ENCODE measurements at places on chromosomes 1 and 21. TPM values are rescaled to one million over a fixed set of nuclear protein-coding genes. Genes with fewer than 3 reads are reported as not detected.
A peak's percentile ranks its signal among the peaks of the same experiment; 100 is the strongest.

DNA sequence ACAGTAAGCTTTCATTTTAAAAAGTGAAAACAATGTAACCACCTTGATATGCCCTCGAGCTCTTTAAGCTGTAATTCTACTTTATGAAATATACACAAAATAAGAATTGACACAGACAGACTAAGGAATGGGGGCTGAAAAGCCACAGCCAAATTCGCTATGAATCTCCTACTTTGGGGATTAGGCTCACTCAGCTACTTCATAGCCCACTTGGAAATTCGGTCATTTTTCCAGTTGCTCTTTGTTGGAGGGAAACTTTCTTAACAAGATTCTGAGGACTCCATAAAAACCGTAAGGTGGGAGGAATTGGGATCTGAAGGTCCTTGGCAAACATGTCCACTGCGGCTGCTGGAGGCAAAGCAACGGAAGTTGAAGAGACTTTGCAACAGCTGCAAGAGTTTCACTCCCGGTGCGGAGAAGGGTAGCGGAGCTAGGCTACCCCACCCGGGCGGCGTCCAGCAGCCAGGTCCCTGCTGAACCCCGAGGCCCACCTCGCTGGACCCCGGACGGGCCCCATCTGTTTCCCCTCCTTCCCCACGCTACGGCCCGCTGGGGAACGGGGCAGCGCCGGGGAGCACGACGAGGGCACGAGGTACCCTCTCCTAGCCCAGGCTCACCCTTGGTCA lies 634 bp downstream of the MYCBP start:
- peak; percentile 16 for DNase-seq

DNA sequence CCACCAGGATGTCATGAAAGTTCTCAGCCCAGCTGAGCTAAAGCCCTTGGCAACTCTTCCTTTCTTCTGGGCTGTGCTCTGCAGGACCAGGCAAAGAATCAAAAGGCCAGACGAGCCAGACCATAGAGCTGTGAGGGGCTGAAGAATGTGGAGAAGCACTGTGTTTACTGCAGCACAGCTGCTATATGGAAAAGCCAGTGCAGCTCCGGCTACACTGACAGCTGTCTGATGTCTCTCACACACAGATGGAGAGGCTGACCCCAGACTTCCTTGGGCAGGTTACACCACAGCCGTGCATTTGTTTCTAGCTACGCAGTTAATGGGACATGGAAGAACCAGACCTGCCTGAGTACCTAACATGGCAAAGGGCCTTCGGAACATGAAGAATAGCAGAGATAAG lies 40.3 kb downstream of the CD247 start:
- DNase-seq: no peak

DNA sequence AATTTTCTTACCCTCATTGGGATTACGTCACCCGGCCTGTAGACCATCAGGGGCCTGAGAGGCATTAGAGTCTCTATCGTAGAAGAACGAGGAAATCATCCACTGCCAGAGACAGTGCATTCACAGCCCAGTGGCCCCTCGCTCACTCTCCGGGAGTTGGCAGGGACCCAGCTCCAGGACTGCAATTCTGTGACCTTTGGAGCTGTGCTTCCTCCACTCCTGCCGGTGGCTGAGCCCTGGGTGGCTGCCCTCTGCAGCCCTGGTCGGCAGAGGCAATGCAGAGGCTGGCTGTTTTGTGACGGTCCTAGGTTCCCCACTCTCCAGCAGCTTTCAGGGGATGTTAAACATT lies 12.7 kb downstream of the SLC37A1 start:
- DNase-seq: no peak

DNA sequence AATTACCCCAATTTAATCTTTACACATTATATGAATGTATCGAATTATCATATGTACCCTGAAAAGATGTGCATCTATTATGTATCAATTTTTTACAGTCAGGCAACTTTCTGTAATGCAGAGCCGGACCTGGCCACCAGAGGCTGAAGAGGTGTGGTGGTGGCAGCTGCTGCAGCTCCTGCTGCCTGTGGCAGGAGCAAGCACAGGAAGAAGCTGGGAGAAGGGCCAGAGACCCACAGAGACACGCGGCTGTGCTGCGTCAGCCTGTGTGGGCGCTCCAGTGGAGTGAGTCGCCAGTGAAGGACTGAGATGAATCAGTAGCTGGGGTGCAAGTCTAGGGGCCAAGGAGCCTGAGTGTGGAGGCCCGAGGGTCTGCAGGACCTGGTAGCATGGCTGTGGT lies 74.3 kb upstream of the COG2 start:
- DNase-seq: no peak

GRCh38 chr1:63984257-63984929 lies 210.6 kb downstream of the ROR1 start:
- DNase-seq: no peak

GRCh38 chr21:15660423-15660804 lies 69.4 kb upstream of the USP25 start:
- DNase-seq: no peak

DNA sequence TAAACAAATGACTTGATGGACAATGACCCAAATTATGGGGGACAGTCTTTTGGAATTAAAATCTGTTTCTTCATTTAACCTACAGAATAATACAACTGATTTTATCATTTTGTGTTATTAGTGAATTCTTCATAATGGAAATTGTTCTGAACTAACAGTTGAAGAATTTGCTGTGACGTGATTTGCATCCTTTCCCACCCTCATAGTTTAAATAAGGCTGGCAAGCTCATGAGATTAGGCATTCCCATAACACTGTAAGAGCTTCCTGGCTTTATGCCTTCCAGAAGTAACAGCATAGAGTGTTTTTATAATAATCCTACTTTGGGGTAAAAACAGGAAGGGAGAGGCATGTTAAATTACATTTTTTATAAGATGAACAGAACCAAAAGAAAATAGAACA lies 95.7 kb downstream of the ATP6V1G3 start:
- no peak for DNase-seq

- no peak for DNase-seq
Observed at GRCh38 chr1:234307726-234308125, 65.5 kb upstream of the COA6 start.

DNA sequence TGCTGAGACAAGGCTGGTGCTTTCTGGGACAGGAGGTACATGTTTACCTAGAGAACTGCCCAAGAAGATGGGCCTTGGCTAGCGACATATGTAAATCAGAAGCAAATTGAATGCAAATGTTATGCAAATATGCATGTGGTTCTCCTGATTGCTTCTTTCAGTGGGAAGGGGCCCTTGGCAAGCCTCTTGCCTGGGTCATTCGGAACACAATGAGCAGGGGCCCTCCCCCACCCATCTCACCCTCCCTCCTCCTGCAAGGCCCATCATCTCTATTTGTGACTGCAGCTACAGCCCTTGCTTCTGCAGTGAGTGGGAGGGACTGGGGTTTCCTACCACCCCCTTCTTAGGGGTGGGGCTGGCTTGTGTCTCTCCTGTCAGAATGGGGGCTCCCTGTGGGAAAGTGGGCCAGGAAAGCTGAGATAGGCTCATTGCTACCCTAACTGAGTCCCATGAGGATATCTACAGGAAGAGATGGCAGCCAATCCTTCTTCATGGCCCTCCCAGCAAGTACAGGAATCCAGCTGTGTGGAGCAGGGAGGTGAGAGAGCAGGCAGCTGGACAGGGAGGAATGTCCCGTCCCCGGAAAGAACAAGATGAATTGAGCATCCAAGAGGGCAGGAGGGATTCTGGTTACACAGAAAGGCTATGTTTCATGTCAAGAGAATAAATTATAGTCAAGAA lies 31.0 kb downstream of the FOXD2 start:
- no peak for DNase-seq

DNA sequence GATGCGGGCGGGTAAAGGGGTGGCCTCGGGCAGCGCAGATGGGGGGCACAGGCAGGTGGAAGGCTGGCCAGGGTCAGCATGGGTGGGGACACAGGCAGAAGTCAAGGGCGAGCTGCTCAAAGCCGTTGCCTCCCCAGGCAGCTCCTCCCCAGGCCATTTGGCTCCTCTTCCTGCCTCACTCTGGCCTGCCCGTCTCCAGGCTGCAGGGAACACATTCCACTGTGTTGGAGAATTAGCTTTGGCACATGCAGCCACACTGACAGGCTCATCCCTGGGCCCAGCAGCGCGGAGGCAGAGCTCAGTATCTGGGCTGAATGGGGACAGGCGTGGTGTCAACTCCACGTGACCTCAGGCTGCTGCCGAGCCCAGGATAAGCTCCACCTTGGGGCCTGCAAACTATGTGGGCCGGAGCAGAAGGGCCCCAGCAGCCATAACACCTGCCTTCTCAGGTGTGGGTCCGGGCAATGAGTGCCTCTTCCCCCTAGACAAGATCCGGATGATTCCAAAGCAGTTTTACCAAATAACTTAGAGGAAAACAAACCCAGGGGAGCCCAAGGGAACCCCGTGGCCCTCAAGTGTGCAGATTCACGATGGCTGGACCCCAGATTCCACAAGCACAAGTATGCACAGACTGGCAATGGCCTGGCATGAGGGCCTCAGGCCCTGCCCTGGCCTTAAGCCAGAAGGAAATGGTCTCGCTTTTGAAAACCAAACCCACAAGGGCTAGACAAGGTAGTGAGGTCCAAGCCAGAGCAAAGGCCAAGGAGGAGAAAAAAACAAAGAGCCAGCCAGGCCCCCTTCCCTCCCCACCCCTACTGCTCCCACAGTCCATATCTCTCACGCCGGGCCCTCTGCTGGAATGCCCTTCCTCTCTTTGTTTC lies 40.2 kb downstream of the HSPG2 start:
- no peak for DNase-seq

GRCh38 chr1:9848022-9848421 lies 24.3 kb upstream of the CLSTN1 start:
- DNase-seq: no peak

DNA sequence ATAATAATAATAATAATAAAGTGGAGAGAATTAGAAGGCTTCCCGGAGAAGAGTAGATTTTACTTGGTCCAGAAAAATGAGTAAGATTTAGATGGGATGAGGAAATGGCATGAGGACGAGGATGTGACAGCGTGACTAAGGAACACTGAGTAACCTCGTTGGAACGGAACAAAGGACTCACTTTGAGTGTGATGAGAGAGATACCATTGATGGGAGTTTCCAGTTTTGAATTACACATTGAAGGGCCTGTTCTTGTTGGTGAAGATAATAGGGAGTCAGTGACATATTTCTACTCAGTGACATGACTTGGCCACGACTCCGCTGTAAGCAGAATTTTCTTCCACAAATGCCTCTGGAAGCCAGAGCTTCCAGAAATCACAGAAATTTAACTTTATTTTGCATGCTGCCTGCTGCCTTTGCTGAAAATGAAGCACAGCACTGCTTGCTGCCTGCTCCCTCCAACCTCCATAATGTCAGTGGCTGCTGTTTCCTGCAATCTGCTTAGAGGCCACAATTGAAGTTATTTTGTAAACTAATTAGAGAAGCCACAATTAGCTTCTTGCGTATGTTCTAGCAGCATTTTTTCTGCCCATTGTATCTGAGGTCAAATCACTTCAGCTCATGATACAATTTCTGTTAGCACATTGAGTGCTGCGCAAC lies 33.7 kb upstream of the FBXO28 start:
- no peak for DNase-seq

DNA sequence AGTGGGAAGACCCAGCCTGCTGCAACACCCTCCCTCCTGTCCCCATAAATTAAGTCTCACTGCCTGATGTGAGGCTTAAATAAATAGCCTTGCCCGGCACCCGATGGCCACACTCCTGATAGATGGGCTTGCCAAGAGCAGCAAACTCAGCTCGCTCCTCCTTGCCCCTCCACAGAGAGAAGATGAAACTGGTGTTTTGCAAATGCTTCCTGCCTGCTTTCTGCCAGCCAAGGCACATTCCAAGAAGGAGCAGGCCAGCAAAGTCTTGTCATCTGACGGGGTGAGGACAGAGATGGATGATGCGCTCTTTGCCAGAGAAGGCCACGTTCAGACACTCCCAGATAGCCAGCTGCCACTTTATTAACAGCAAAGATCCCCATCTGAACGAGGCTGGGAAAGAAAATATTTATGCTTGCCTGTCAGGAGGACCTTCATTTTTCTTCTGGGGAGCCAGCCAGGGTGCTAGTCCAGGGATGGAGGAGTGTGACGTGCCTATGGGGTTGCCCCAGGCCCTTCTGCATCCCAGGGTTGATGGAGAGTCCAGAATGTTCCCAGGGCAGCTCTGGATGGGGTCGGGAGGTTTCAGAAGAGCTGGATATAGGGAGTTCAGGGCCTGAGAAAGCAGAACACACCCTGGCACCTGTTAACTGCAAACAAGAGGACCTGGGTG lies 265.4 kb downstream of the FOXD2 start:
- DNase-seq: no peak

DNA sequence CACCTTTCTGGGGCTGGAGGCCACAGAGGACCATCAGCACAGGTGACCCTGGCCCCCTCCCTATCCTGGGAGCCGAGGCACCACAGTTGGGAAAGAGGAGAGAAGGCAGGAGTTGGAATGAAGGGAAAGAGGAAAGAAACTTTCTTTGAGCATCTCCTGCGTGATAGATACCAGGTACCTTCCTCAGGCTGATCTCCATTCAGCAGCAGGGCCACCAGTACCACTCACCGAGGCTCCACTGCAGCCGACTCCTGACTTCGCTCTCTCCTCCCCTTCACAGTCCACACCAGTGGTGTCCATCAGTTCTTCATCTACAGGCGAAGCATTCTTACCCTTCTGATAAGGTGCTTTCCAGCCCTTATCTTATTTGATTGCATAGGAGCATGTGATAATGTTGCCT lies 55.3 kb downstream of the LGR6 start:
- no peak for DNase-seq

G0S2 gene
- total RNA-seq: 1.6 TPM

SPRR2E gene
- total RNA-seq: not detected

MMP23B gene
- total RNA-seq: 0.82 TPM

NCAM2 gene
- 63.6 TPM for total RNA-seq

S100A1 gene
- total RNA-seq: 1.2 TPM

TMEM53 gene
- total RNA-seq: 4.9 TPM

RGS18 gene
- 0.41 TPM for total RNA-seq

FHL3 gene
- 4.9 TPM for total RNA-seq

RASSF5 gene
- 0.82 TPM for total RNA-seq

SOX13 gene
- 1.6 TPM for total RNA-seq

Measured in frontal cortex (tissue), 4 donors.